ENCODE measurements at places on chromosomes 1 and 21.

DNA sequence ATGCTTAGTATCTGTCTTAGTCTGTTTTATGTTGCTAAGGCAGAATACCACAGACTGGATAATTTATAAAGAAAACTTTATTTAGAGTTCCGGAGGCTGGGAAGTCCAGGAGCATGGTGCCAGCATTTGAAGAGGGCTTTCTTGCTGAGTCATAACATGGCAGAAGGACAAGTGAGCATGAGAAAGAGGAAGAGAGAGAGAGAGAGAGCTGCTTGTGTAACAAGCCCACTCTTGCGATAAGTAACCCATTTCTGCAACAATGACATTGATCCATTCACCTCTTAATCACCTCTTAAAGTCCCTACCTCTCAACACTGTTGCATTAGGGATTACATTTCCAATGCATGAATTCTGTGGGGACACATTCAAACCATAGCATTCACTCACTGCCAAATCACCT, 11.7 kb upstream of the MYOCOS start:
- no peaks in the 10 kb centered on the region for H3K36me3 ChIP-seq
- DNase-seq: no peak
- no peak overlapping the region for H3K27ac ChIP-seq
- H3K4me1 ChIP-seq: no peaks in the 10 kb centered on the region
- no peaks in the 10 kb centered on the region for H3K27me3 ChIP-seq
- no peak overlapping the region for H3K4me3 ChIP-seq

DNA sequence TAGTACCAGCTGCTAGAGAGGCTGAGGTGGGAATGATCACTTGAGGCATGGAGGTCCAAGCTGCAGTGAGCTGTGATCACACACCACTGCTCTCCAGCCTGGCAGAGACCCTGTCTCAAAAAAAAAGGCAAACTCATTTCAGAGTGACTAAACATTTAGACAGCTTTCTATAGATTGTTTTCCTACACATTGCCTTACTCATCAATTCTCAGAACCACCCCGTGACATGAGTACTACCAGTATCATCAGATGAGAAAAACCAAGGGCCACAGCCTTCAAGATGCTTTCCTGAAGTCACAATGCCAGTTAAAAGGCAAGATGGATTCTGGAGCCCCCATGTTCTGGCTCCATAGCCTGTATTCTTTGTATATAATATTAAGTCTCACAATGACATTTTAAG, 22.4 kb upstream of the SMPDL3B start:
- peaks cover 15% of the 10 kb centered on the region for H3K4me1 ChIP-seq
- H3K4me3 ChIP-seq: peak overlapping the region; percentile 51
- no peaks in the 10 kb centered on the region for H3K27me3 ChIP-seq

DNA sequence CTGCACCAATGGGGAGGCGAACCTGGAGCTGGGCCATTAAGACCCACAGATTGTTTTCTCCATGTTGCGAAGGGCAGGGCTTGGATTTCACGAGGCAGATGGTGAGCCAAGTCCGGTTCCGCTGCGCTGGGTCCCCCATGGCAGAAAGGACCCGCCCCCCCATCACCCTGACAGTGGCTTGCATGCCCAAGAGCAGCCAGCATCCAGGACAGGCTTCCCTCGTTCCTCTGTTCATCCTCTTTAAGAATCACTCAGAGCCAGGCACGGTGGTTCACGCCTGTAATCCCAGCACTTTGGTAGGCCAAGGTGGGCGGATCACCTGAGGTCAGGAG, 15.8 kb upstream of the NPHP4 start:
- H3K27me3 ChIP-seq: no peaks in the 10 kb centered on the region
- no peak overlapping the region for H3K4me3 ChIP-seq
- peaks cover 46% of the 10 kb centered on the region for H3K4me1 ChIP-seq
- H3K36me3 ChIP-seq: no peaks in the 10 kb centered on the region
- no peak overlapping the region for H3K27ac ChIP-seq
- DNase-seq: no peak

DNA sequence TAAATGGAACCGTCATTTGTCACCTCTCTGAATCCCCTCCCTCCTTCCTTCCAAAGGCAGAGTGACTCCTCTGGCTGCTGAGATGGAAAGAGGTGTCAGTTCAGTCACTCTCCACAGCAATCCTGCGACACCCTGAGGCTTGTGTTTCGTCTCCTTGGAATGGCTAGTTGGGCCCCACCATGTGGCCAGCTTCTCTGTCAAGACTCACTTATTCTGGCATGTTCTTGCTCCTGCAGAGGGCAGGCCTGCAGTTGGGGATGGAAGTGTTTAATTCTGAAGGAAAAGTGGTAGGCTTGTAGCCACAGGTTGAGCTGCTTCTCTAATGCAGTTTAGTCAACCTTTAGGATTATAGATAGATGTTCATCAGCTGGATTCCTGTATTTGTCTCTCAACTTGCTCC, 149.6 kb downstream of the LMO4 start:
- DNase-seq: no peak
- no peaks in the 10 kb centered on the region for H3K36me3 ChIP-seq
- H3K4me1 ChIP-seq: no peaks in the 10 kb centered on the region

DNA sequence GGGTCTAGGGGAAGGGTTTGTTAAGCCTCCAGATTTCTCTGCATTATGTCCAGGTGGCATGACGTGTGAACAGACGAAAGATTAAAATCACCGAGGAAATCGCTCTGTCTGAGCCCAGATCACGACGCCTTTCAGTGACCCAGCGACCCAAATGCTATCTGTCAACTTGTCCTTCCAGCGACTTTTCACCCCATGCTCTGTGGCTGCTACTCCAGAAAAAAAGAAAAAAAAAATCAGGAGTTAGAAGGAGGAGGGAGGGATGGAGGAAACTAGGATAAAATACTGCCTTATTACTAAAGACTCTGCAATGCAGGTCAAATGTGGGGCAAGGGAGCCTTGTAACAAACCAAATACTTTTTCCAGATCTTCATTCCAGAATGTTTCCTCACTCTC, 352.0 kb downstream of the NUF2 start:
- no peaks in the 10 kb centered on the region for H3K27me3 ChIP-seq
- H3K36me3 ChIP-seq: no peaks in the 10 kb centered on the region
- no peak overlapping the region for H3K4me3 ChIP-seq
- no peak overlapping the region for H3K27ac ChIP-seq
- H3K4me1 ChIP-seq: no peaks in the 10 kb centered on the region
- no peak for DNase-seq

- no peaks in the 10 kb centered on the region for H3K4me1 ChIP-seq
- H3K27ac ChIP-seq: no peak overlapping the region
- no peak for DNase-seq
Measured at GRCh38 chr1:210769473-210769872, 364.5 kb downstream of the KCNH1 start.

DNA sequence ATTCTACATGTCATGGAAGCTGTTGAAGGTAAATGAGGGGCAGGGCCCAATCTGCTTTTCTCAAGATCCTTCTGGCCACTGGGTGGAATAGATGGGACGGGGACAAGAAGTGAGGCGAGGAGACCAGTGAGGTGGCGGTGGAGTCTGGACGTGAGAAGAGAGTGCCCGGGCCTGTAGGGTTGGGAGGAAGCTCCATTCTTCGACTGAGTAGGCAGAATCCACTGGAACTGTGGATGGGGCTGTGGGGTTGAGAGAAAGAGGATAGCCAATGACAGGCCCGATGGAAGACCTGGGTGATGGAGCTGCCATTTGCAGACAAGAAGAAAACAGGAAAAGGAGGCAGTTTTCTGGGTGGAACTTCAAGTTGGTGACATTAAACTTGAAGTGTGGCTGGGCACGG, 10.3 kb downstream of the SLC1A7 start:
- H3K27ac ChIP-seq: peak overlapping the region; percentile 6
- H3K36me3 ChIP-seq: no peaks in the 10 kb centered on the region
- peaks cover 8% of the 10 kb centered on the region for H3K27me3 ChIP-seq
- no peaks in the 10 kb centered on the region for H3K4me1 ChIP-seq
- H3K4me3 ChIP-seq: no peak overlapping the region
